ENCODE measurements at places on chromosomes 12 and 14.

DNA sequence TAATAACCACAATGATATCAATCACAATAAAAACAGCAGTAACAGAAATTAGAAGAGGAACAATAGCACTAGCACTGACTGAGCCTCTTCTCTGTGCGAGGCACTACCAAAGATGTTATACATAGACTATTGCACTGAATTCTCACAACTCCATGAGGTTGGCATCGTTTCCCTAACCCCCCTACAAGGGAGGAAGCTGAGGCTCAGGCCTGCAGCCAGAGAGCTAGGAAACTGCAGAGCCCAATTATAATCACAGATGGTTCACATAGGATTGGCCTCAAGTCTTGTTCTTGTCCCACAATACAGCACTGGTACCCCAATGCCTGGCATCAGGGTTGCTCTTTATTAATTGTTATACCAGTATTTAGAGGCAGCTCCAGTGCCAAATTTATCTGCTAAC lies 278.0 kb downstream of the CEP128 start:
- DNase-seq = no peak

DNA sequence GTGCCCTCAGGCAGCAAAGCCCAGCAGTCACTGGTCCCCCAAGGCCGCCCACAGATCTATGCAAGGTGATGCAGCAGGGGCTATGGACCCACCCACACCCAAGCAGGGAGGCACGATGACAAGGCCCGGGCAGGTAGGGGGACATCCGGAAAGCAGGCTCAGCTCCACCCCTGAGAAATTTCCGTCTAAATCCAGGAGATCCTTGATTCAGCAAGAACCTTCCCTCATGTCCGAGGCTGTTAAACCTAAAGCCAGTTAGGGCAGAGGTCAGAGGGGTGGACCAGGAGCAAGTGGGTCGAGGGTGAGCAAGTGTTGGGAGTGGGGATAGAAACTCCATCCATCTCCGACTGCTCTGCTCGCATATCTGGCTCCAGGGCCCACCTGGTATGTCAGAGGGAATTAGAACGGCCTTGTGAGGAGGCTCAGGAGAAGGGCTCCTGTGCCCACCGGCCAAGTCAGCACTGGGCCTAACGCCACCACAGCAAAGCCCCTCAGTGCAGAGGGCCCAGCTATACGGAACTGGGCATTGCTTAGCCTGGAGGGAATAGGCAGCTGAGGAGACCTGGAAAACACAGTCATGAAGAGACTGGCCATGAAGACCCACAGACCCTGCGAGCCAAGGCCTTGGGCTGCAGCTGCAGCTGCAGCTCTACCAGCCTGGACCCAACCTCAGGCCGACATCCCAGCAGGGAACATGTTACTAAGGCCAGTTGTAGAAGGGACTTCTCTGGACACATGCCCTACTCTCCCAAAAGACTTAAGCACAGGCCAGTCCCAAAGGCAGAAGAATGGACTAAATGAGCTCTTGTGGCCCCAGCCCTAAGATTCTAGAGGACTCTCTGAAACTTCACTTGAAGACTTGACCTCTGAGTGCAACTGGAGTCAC lies 34.3 kb downstream of the DAD1 start:
- DNase-seq = no peak

GRCh38 chr14:48546996-48547395 lies 871.6 kb upstream of the MDGA2 start:
- no peak for DNase-seq

GRCh38 chr12:76242813-76243550 lies 105.2 kb downstream of the BBS10 start:
- peak; percentile 71 for DNase-seq

DNA sequence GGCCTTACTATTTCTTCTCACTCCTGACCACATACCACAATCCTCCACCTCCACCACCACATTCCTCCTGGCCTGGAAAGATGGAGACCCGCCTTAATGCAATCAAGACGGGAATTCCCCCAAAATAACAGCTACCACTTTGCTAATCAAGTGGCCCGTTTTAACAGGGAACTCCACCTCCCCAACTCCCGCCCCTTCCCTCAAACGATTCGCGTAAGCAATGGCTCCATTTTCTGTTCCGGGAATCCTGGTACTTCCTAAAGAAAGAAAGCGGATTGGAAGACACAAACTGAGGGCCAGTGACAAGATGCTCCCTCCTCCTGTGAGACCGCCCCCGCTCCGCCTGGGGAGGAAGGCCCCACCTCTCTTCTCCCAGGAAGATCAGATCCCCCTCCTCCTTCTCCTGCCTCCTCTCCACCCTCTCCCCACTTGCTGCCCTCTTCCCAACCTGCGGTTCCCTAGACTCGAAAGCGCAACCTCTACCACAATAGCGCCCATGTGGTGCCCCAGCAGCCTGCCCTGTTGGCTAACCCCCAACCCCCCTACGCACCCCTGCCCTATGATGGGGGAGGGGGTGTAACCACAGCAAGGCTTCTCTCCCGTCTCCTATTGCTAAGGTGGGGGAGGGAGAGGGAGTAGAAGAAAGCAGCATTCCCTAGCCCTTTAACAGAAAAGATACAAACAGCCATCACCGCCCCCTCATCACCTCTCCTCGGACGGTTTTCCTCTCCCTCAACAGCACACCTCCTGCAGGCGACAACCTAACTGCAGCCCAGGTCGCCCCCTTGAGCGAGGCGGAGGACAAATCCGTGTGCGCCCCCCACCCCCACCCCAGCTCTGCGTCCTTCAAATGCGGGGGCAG lies 777 bp downstream of the ARF3 start:
- peak; percentile 93 for DNase-seq
